ENCODE measurements at places on chromosomes 2 and 18.

DNA sequence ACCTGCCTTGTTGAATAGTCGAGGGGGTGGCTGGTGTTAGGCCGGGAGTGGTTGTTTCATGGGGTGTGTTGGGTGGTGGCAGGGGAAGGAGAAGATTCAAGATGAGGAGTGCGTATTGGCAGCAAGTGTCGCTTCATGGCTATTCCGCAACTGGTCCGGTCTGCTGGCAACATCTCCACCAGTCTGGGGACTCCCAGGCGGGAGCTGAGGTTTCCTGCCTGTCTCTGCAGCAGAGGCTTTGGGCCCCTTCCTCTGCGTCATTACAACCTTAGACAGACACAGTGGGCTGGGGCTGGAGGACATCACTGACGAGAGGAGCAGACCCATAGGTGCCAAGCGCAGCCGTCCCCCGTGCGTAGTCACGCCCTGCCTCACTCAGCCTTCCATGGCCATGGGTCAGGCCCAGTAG, 64.0 kb upstream of the MCFD2 start:
- DNase-seq = peak; percentile 78

DNA sequence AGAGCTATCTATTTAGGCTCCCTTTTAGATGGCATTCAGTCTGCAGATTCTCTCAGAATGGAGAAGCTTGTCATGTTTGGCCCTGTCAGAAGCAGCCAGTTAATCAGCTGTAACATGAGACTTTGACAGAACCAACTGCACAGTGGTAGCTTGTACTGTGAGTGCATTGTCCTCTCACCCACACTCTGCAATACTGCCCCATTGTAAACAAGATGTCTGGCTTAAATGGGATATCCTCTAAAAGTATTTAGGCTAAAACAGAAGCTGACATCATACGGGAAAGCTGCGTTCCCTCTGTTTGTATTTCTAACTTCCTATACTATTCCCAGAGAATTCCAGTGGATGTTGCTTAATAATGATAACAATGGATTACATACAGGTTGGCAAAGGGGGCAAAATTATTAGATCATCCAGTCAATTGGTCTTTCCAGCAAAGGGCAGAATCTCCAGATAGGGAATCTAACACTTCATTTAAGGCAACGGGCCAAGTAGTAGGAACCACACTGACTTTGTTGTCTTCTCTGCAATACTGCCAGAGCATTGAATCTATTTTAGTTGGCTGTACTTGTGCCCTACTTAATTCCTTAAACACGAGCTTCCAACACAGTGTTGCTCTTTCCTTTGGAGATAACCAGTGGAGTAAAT, 15.4 kb upstream of the STAT4 start:
- DNase-seq = no peak

GRCh38 chr18:44197832-44198611, 482.7 kb upstream of the SETBP1 start:
- no peak for DNase-seq

DNA sequence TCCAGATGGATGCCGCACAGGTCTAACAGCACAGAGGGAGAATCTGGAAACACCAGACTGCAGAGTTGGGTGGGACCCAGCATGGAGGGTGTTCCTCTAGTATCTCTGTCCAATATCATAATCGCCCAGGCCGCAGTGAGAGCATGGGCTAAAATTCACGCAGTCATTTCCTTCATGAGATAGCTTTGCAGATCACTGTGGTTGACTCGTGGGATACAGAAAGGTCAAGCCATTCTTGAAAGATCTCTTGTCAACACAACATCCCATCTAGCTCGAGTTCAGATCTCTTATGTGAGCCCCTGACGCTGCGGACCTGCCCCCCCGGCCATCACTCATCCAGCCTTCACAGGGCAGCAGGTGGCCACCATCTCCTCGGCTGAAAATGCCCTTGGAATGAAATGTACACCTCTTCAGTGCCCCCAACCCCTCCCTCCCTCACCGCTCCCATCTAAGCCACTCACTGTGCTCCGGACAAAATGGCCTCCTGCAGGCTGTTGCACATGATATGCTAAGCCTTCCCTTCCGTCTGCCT, 45.9 kb downstream of the FOSL2 start:
- DNase-seq = peak; percentile 83

DNA sequence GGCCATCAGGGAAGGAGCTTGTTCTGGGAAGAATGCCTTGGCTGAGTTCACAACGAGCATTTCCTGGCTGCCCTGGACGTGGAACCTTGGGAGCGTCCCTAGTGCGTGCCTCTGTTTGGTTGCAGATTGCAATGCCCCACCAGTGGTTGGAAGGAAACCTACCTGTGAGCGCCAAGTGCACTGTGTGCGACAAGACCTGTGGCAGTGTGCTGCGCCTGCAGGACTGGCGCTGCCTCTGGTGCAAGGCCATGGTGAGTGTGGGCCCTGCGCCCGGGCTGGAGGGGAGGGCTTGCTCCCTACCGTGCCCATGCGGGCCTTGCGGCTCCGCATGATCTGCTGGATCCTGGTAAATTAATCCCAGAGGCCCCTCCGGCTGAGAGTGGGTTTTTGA, 81.9 kb downstream of the DGKD start:
- no peak for DNase-seq

GRCh38 chr2:203025592-203025991, 10.9 kb downstream of the NBEAL1 start:
- no peak for DNase-seq

DNA sequence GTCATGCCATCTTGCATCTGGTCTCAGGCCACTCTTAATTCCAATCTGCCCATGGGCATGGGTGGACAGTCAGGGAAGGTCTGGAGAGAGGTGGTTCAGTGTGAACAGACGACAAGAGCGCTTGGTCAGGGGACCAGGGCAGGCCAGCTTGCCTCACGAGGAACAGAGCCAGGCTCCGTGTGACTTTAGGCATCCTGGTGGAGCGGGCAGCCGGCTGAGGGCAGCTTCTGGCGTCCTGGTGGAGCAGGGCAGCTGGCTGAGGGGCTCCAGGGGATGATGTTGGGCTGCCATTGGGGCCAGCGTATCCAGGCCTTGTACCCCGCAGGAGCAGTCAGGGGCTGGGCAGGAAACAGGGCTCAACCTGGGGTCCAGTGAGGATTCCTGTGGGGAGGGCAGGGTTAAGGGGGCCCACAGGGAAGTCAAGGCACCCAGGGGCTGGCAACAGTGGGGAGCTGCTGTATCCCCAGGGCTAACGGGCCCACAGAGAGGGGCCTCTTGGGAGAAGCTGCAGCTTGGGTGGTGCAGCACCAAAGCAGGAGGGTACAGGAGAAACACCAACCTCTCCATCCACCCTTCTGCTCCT, 197.9 kb upstream of the TWIST2 start:
- DNase-seq = no peak

DNA sequence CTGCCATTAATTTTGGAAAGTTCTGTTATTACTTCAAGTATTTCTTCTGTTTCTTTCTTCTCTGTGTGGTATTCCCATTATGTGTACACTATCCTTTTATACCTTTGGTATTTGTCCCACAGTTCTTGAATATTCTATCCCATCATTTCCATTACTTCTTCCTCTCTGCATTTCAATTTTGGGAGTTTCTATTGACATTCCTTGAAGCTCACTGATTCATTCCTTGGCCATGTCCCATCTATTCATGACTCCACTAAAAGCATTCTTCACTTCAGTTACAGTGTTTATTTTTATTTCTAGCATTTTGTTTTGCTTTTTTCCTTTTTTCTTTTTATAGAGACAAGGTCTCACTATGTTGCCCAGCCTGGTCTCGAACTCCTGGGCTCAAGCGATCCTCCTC, 30.3 kb downstream of the PROC start:
- DNase-seq = no peak

DNA sequence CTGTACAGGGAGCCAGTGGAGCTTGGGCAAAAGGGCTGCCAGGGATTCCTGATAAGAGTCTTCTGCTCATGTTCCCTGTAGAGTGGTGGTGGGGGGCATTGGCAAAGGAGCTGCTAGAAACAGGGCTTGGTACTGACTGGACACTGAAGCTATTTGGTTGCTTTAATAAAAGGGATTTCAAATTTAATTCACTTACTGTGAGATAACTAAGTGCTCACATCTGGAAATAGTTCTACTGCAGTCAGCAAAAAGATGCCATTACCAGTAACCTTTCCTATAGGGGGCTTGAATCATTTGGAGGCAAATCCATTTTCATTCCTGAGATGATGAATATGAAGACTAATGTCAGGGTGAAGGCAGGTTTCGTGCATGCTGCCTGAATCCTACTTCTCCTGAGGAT, 94.3 kb upstream of the DOCK10 start:
- no peak for DNase-seq

GRCh38 chr18:45342653-45343052, 272.6 kb upstream of the SLC14A2 start:
- DNase-seq = no peak

- DNase-seq = peak; percentile 49
Observed at GRCh38 chr18:59459369-59460071, 100.5 kb upstream of the LMAN1 start.

GRCh38 chr2:215436705-215437565, 1.1 kb upstream of the FN1 start:
- DNase-seq = no peak

DNA sequence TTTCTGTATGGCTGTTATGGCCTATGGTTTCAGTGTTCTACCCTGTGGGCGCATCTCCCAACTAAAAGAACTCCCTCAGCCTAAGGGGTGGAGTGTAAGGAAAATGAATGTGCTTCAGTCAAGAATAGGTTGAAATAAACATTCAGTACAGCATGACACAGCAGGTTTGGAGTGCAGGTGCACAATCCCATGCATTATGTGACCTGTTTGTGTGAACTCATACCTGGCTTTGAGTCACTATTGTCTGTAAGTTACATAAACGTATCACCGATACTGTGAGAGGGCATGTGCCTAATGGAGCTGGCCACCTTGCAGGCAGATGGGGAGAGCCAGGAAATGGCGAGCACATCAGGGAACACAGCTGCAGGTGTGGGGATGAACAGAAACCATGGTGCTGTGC, 216.0 kb downstream of the DSEL start:
- peak; percentile 16 for DNase-seq

DNA sequence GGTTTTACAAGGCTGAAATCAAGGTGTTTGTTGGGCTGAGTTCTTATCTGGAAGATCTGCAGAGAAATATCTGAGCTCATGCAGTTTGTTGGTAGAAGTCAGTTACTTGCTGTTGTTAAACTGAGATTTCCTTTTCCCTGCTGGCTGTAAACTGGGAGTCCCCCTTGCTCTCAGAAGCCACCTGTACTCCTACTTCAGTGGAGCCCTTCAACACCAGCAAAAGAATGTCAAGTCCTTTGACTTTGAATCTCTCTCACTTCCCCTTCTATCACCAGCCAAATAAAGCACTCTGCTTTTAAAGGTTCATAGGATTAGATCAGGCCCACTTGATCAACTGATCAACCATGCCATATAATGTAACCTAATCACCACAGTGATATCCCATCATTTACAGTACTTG, 252.2 kb upstream of the CDH7 start:
- no peak for DNase-seq

GRCh38 chr2:203681978-203682377, 24.5 kb upstream of the CD28 start:
- no peak for DNase-seq

DNA sequence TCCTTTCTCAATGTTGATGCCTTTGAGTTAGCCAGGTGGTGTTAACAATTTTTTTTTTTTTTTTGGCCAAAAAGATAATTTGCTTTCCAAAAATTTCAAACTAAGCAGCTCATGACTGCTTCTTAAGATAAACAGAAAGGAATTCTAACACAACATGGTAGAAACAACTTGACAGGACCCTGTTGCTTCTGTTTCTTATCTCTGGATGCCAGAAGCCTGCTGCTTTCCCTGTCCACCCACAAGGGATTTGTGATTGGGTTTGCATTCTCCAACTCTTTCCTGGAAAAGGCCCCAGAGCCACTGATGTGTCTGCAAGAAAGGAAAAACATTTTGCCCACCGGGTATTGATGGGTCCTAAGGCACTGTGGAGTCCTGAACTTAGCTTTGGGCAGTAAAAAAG, 217.2 kb upstream of the PKDCC start:
- peak; percentile 54 for DNase-seq

GRCh38 chr2:3062476-3063260, 314.9 kb downstream of the EIPR1 start:
- no peak for DNase-seq

DNA sequence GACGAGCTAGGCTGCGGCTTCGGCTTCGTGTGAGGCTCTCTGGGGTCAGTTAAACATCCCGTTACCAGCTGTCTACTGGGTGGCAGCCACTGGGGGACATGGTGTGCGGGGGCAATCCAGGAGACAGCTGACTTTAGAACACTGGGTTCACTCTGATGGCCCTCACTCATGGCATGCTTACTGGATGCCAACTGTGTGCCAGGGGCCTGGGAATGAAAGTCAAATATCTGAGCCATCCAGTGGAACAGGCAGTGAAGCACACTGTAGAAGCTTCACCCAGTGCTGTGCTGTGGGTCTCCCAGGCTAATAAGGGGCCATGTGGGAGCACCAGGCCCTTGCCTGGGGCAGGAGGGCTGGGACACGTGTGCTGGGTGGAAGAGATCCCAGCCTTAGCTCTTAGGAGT, 48.3 kb downstream of the GLI2 start:
- DNase-seq = no peak

DNA sequence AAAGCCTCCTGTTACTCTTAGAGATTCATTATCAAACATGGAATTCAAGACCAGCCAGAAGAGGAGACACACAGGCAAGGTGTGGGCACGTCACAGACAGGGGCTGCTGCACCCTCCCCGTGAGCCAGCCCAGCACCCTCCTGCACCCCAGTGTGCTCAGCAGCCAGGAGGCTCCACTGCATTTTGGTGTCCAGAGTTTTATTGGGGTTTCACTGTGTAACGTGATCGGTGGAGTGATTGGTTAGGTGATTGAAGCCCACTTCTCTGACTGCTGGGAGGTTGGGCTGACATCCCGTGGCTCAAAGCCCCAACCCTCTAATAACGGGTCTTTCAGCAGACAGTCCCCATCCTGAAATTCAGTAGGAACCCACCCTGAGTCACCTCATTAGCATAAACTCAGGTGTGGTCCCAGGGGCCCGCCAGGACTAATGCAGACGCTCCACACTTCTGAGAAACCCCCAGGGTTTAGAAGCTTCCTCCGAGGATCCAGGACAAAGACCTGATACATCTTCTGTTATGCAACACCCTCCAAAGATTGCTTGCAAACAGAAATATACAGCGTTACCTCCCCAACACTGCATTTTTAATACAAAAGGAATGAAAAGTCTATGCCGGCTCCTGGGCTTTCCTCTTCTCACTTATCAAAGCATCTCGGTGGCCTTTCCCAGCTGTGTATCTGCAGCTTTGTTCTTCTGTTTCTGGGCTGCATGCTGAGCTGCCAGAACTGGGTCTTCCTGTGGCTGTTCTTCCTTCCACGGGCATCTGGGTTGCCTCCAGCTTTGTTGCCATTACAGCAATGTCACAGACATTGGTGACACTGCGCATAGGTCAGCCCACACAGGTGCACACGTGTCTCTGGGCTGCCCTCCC, 43.7 kb upstream of the SNED1 start:
- DNase-seq = no peak

- DNase-seq = peak; percentile 53
Observed at GRCh38 chr2:217890445-217890844, 112.3 kb downstream of the TNS1 start.

DNA sequence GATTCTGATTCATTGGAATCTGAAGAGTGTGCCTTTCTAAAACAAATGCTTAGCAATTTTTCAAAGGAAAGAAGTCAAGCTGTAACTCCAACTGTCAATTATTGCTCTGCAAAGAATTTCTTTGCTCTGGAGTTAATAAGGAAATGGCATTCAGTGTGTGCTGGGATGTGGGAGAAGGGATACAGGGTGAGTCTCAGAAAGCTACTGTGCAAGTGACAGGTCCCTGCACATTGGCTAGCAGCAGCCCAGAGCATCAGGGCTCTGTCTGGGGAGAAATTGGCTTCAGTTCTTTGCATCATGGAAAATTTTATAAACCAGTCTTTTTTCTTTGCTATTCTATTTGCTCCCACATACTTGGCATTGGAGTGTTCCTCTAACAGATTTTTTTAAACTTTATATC, 1.1 kb upstream of the SYT4 start:
- DNase-seq = no peak

Data from hematopoietic multipotent progenitor cell treated with erythropoietin and hydrocortisone succinate and interleukin-3 and kit ligand, for 4 days (in vitro differentiated cells).